ENCODE measurements at places on chromosomes 2 and 18. TPM values are rescaled to one million over a fixed set of nuclear protein-coding genes. Genes with fewer than 3 reads are reported as not detected.
A peak's percentile ranks its signal among the peaks of the same experiment; 100 is the strongest.

The GRHL1 gene
- total RNA-seq, result 3.2 TPM

The ADAM23 gene
- not detected for total RNA-seq

DNA sequence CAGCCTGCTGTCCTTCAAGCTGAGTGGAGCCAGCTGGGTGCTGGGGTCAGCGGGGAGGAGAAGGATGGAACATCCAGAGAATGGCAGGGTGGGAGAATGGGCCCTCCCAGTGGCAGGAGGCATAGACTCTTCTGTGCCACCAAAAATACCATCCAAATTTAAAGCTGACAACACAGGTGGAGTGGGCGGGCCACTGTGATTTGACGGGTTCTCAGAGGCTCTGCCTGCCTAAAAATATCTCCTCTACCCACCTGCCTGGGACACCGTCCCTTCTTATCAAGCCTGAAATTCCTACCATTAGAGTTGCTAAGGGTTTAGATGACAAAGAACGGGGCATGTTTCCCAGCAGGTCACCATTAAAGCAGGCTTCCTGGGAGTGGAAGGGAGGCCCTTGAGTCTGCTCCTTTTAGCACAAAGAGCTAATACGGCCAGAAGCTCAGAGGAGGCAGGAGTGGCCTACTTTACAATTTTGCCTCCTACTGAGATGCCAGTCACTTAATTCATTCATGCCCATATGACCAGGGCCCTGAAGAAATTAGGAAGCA is 19.8 kb upstream of the MARCHF4 start:
- no peak for DNase-seq

The SCN2A gene
- 0.44 TPM for total RNA-seq

The ALPI gene
- total RNA-seq, result not detected

The FSHR gene
- not detected for total RNA-seq

The GPR55 gene
- 0.79 TPM for total RNA-seq

- DNase-seq, result no peak
Measured at GRCh38 chr18:74573053-74573452, 24.6 kb upstream of the ZNF407 start.

The TRAPPC12 gene
- total RNA-seq, result 114 TPM

- DNase-seq, result no peak
Measured at GRCh38 chr18:79740521-79741361, 57.0 kb upstream of the KCNG2 start.

DNA sequence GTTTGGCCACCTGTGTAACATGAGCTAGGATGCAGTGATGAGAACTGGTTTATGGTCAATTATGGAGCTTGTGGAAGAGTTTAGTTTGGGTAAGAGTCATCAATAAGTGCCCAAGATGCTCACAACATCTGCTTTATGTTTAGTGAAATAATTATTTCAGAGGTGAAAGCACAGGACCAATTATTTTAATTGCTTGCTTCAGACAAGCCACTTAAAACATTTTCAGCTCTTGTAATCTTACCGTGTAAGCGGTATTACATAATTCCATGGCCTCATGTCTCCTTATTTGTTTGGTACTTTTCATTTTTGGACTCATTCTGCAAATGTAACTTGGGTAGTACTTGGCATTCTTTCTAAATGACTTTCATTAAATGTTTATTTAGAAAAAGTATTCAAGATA is 5.4 kb downstream of the B3GNT2 start:
- DNase-seq, result peak; percentile 50

DNA sequence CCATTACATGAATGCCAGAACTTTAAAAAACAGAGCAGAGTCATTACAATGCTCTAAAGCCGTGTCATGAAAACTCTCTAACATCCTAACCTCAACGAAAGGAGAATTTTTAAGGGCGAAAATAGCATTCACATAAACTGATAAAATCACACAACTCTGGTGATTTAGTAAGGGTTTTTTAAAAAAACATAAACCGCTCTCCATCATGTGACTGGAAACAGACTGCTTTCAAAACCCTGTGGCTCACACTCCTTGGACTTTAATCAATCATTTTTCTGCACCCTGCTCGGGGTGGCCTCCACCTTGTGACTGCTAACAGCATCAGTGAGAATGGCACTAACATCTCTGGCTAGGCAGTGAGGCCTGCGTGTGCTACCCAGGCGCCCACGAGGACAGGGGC is 12.1 kb downstream of the DOCK10 start:
- no peak for DNase-seq

- DNase-seq, result no peak
Measured at GRCh38 chr2:4246364-4247131, 543.2 kb downstream of the DCDC2C start.

DNA sequence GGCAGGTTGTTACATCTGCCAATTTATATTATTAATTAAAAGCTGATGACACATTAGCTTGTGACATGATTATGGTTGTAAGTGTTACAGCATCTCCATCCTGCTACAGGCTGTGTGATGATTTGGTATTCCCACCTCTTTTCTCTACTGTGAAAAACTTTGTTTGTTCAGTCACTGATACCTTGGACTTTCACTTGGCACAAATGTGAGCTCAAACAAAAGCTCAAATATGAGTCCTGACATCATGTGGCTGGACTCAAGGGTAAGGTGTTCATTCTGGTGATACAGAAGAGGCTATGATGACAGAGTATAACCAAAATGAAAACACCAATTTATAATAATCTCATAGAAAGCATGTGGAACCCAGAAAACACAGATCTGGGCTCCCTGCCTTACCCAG is 11.4 kb upstream of the IL36A start:
- DNase-seq, result no peak

The HTR2B gene
- total RNA-seq, result not detected

- DNase-seq, result no peak
Measured at GRCh38 chr18:8426401-8426800, 182.8 kb upstream of the RAB12 start.

GRCh38 chr18:57850063-57850462 is 46.9 kb upstream of the ATP8B1 start:
- no peak for DNase-seq

- no peak for DNase-seq
Measured at GRCh38 chr2:198044777-198045176, 240.4 kb downstream of the PLCL1 start.

The NPHP1 gene
- total RNA-seq, result 6.5 TPM

GRCh38 chr2:230441227-230441897 is 25.4 kb downstream of the SP100 start:
- peak; percentile 25 for DNase-seq

The FBXO36 gene
- total RNA-seq, result 2.5 TPM

The PLGLB1 gene
- total RNA-seq, result not detected

DNA sequence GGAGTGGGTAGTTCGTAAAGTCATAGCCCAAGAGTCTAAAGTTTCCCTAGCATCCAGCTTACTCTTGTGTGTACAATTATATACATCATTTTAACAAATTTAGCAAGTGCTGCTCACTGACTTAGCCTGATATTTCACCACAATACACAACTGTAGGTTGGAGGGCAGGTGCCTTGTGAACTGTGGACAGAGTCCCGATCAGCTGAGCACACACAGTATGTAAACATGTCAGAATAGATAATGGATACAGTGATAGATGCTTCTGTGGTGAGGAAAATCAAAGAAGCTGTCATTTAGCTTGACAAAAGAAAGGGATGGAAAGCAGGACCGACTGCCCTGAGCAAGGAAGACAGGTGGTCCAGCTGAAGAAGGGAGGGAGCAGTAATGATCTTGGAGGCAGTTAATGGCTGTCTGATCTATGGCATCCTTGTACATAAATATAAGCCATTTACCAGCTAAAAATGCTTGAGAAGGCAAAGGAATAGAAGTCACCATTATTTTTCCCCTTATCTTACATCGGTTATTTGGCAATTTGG is 372.8 kb upstream of the UBE2E3 start:
- DNase-seq, result no peak

- peak; percentile 68 for DNase-seq
Measured at GRCh38 chr18:74251297-74252038, 40.3 kb downstream of the CYB5A start.

The GALNT3 gene
- 0.59 TPM for total RNA-seq

DNA sequence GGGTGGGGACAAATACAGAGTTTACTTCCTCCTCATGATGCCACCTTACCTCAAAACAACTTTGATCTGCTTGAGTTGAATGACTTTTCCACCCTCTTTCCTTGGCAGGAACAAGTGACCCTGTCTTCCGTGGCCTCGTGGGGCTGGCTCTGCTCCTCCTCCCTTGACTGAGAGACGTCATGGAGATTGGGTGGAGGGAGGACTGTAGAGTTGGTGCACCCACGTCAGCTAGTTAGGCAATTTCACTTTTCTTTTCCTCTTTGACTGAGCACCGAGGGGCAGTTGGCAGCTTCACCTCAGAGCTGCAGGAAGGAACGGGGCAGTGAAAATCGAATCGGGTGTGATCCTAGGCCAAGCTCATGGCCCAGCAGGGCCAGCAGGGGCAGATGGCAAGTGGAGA is at the start of gene SP140:
Gene SP140, plus strand, starts transcription at position 251 of the 400 bp plus-strand sequence. Its CDS starts 109 bp downstream, at position 360.
- DNase-seq, result no peak

GRCh38 chr2:207121784-207122183 is 44.0 kb downstream of the KLF7 start:
- DNase-seq, result peak; percentile 88

- no peak for DNase-seq
Measured at GRCh38 chr2:85134896-85135659, 1.9 kb downstream of the TCF7L1 start.

DNA sequence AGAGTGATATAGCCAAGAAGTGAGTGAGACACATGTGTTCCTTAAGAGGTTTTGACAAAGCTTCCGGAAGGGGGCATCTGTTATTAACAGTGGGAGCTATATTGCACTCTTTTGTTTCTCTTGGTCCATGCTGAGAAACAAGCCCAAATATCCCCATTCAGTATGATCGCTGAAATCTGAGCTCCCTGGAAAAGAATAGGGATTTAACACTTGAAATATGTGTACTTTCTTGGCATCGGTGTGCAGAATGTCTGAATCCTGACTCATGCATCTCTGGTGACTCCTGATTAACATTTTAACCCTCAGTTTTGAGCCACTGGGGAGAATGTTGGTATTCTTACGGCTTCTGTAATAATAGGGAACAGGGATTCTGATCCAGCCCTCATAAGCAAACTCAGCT is 448.1 kb downstream of the TSN start:
- peak; percentile 40 for DNase-seq

The CCT4 gene
- 194 TPM for total RNA-seq

DNA sequence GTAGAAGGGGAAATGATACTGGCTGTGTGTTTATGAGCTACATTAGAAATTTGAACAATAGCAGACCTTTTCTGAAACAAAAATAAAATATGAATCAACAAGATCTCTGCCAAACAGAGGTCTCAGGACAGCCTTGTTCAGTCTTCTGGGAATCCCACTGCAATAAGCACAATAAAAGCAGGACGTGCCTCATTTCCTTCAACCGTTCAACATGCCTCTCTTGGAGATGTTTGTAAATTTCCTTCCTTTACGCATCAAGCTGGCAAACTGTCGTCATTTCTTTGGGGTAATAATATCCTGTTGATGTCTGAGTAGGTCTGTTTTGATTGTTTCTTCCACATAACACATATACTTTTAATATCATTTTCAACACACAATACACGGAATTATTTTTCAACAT is 77.2 kb downstream of the TCF4 start:
- peak; percentile 89 for DNase-seq

- DNase-seq, result no peak
Measured at GRCh38 chr2:212938144-212938793, 213.1 kb downstream of the IKZF2 start.

The WDR75 gene
- 32.0 TPM for total RNA-seq

The MYOM1 gene
- not detected for total RNA-seq

The ITGA4 gene
- 47.6 TPM for total RNA-seq

- DNase-seq, result peak; percentile 1
Measured at GRCh38 chr18:66560094-66560493, 43.8 kb downstream of the CDH19 start.

The IL1A gene
- total RNA-seq, result 0.22 TPM

The ZNF521 gene
- total RNA-seq, result 20.4 TPM

The NYAP2 gene
- total RNA-seq, result 2.3 TPM

GRCh38 chr2:64737547-64737946 is 83.8 kb upstream of the SERTAD2 start:
- no peak for DNase-seq

The CHRNG gene
- total RNA-seq, result not detected

DNA sequence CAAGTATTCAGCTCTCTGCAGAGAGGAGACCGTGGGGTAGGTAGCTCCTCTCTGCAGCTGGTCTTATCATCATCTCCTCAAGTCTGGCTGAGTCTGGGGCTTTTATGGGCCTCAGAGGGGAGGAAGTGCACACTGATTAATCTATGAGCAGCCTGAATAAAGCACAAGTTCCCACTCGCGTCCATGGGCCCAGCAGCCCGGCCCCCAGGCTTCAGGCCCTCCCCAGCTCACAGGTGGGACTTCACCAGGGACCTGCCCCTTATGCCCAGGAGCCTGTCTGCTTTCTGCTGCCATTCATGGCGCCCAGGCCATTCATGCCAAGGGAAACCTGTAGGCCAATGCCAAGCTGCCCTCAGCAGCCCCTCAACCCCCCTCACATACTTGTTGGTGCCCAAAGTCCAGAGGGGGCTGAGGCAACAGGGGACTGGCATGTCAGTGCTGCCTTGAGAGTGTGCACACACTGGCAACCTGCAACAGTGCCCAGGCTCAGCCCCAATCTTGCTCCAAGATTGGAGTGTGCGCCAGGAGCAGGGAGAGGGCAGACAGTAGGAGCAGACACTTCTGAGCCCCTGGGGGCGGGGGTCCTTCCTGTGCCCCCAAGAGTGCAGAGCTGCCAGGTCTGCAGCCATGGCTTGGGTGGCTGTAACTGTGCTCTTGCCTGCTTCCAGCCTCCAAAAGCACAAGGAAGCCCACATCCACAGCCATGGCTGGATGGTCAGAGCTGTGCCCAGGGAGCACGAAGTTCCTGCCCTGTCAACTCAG is 375.6 kb upstream of the VWC2L start:
- no peak for DNase-seq

The KIAA2012 gene
- not detected for total RNA-seq

DNA sequence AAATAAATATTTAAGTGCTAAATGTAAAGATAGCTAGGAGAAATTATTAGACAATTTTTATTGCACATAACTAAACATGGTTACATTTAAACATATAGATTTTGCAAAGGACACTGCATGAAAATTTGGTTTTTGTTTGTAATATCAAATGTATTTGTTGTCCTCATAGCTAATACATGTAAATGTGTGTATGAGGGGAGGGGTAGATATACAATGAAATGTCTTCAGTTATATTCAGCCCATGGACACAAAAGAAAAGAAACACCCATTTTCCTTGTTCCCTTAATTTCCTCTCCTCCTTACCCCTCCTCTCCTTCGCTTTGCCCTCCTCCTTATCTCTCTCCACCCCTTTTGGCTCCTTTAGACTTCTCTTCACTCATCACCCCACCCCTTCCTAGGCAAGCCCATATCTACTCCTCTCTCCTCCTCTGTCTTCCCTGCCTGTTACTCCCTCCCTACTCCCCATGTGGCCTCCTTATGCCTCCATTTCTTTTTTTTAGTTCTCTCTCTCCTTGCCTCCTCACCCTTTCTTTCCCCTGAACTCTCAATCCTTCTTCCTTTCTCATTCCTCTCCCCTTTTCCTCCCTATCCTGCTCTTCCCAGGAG is 1.4 kb downstream of the COL3A1 start:
- peak; percentile 69 for DNase-seq

GRCh38 chr18:37586656-37587225 is 21.1 kb upstream of the CELF4 start:
- peak; percentile 14 for DNase-seq
